ENCODE measurements at places on chromosomes 16 and 17. TPM values are rescaled to one million over a fixed set of nuclear protein-coding genes. Genes with fewer than 3 reads are reported as not detected.

CFAP20 gene
- total RNA-seq, result 70.0 TPM

KLHL10 gene
- total RNA-seq, result not detected

SEPTIN12 gene
- not detected for total RNA-seq

TBC1D3E gene
- total RNA-seq, result not detected

TBC1D3D gene
- total RNA-seq, result not detected

CA5A gene
- under 0.01 TPM for total RNA-seq

PRSS36 gene
- 1.2 TPM for total RNA-seq

PLXDC1 gene
- 9.6 TPM for total RNA-seq

VAT1L gene
- 0.10 TPM for total RNA-seq

GLYR1 gene
- 49.7 TPM for total RNA-seq

PTRH2 gene
- total RNA-seq, result 6.9 TPM

ODAD4 gene
- total RNA-seq, result not detected

KRT28 gene
- total RNA-seq, result not detected

MGAT5B gene
- total RNA-seq, result 0.42 TPM

PRKCB gene
- total RNA-seq, result 110 TPM

ANKRD40CL gene
- total RNA-seq, result 0.21 TPM

KRT27 gene
- total RNA-seq, result not detected

EFCAB13 gene
- total RNA-seq, result 10.5 TPM

KRTAP2-1 gene
- not detected for total RNA-seq

C17orf100 gene
- 0.63 TPM for total RNA-seq

RPL27 gene
- 1,456 TPM for total RNA-seq

NOXO1 gene
- not detected for total RNA-seq

GPR139 gene
- not detected for total RNA-seq

TOM1L1 gene
- total RNA-seq, result 1.3 TPM

PYY gene
- not detected for total RNA-seq

ZNF18 gene
- total RNA-seq, result 16.8 TPM

CES5A gene
- not detected for total RNA-seq

KRTAP16-1 gene
- 0.21 TPM for total RNA-seq

TTLL6 gene
- not detected for total RNA-seq

PRR11 gene
- 1.3 TPM for total RNA-seq
